ENCODE measurements at places on chromosomes 3 and 15.

DNA sequence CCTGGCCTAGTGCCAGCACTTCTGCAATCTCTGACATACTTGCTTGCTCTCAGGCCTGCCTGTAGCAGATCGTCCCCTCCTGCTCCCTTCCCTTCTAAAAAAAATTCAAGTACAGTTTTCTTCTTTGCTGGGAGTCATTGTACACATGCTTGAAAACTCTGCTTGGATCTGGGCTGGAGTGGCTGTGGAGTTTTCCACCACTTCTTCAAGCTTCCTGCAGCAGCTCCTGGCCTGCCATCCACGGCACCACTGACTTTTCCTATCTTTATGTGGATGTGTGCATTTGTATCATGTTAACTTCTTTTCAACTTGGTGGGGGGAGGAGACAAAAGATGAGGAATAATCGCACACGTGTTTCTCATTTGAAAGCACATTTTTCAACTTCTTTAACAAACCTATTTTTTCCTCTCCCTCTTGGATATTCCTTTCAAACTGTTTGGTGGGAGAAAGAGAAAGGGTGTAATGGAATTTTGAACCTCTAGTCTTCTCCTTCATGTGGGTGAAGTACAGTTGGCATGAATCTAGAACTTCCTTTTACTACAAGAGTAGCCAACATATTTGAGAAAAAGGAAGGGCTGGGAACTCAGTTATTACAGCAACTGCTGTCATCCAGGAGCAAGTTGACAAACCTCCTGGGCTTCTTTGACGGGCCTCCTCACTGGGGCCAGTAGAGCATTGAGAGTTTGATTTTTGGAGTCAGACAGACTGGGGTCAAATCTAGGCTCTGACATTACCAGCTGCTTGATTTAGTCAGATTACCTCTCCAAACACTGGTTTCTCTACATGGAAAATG, 61.2 kb upstream of the LRTM1 start:
- DNase-seq, result peak; percentile 25

DNA sequence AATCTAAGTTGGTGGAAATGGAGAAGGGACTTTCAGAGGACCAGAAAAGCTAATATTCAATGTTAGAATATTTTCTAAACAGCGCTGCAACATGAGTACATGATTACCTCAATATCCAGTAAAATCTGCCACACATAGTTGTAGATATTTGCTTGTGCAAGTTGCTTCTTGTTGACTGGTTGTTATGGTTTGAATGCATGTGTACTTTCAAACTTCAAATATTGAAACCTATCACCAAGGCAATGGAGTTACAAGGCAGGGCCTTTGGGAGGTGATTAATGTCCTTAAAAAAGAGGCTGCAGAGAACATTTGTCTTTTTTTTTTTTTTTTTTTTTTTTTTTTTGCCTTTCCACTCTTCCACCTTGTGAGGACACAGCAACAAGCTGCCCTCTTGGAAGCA, 49.9 kb downstream of the TMCO5A start:
- no peak for DNase-seq

DNA sequence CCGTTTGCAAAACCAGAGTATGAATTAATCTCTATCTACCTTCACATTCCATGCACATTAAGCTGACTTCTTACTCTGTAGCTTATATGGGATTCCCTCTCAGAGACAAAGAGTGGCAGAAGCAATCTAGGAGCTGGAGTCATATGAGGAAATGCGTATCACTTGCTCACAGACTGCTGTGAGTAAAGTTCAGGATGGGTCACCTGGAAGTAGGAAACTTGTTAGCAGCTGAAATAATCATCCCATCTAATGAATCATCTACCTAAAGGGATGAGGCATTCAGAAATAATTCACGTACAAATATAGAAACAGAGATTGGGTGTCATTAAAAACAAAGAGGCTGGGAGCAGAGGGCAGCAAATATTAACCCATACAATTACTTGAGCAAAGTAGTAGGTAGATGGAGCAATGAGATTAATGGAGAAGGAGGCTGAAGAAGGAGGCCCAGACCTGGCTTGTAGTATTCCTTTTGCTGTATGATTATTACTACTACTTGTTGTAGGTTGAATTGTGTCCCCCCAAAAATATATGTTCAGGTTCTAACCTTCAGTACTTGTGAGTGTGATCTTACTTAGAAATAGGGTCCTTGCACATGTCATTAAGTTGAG, 866.3 kb downstream of the ROBO2 start:
- DNase-seq, result no peak

- DNase-seq, result no peak
Observed at GRCh38 chr3:195236076-195236798, 34.7 kb downstream of the XXYLT1 start.

DNA sequence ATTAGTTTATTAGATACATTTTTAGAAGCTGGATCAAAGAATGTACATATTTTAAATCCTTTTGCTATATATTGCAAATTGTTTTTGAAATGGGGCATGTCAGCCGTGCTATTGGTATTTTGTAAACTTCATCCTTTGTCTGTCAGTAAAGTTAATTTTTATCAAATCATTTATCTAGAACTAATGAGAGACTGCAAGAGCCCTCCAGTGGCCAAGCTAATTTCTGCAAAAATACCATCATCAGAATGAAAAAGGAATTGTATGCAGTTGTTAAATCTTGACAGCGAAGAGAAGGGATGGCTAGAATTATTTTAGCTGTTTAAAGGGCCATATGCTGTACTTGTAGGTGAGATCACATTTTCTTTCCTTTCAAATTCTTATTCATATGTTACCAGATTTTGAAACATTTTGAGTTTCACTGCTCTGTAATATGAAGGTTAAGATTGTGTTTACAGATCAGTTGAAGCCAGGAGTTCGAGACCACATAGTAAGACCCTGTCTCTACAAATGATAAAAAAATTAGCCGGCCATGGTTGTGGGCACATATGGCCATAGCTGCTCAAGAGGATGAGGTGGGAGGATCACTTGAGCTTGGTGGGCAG, 8.1 kb upstream of the CLDN11 start:
- no peak for DNase-seq

GRCh38 chr3:174206607-174207192, 652.4 kb upstream of the NAALADL2 start:
- DNase-seq, result no peak

- no peak for DNase-seq
Observed at GRCh38 chr3:29282427-29283230, 1.8 kb downstream of the RBMS3 start.

Data from hepatic stellate cell (primary cell).